ENCODE measurements at places on chromosomes 5 and 9. TPM values are rescaled to one million over a fixed set of nuclear protein-coding genes. Genes with fewer than 3 reads are reported as not detected.

- H3K4me1 ChIP-seq = peaks cover 13% of the 10 kb centered on the region
- H3K36me3 ChIP-seq = peaks cover 12% of the 10 kb centered on the region
- peak overlapping the region; percentile 69 for H3K27ac ChIP-seq
- H3K4me3 ChIP-seq = no peak overlapping the region
These were observed 22.5 kb downstream of the ZDHHC21 start for GRCh38 chr9:14670718-14671117.

- no peaks in the 10 kb centered on the region for H3K4me1 ChIP-seq
- DNase-seq = no peak
- no peaks in the 10 kb centered on the region for H3K27me3 ChIP-seq
- H3K36me3 ChIP-seq = no peaks in the 10 kb centered on the region
- no peak overlapping the region for H3K4me3 ChIP-seq
These were observed 73.8 kb downstream of the HCN1 start for GRCh38 chr5:45622365-45622764.

GRCh38 chr9:131049829-131050715, 41.1 kb downstream of the LAMC3 start:
- no peak for DNase-seq
- no peak overlapping the region for H3K4me3 ChIP-seq
- no peaks in the 10 kb centered on the region for H3K36me3 ChIP-seq
- no peak overlapping the region for H3K27ac ChIP-seq

DNA sequence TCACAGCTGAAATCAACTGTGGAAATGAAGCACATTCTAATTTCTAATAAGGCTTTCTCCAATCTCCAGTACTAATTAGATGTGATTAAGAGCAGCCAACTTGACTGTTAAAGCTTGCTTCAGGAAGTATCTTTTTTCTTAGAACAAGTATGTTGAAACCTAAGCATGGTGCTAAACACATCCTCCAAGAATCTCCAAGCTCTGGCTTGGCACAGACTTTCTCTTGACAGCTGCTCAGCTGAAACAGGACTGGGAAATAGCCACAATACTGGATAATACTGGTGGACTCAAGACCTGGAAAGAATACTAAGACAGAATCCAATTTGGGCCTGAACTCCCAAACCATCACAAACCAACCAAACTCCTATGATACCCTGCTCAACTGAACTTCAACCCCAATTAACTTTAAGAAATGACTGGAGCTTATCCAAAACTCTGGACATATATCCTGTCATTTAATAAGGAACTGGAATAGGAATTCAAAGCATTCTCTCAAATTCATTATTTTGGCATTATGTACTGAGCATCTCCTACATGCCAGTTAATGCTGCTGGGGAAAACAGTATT, 16.2 kb downstream of the PRKAA1 start:
- H3K4me3 ChIP-seq = no peak overlapping the region
- peaks cover 47% of the 10 kb centered on the region for H3K4me1 ChIP-seq
- H3K36me3 ChIP-seq = peaks cover 7% of the 10 kb centered on the region
- DNase-seq = no peak
- no peak overlapping the region for H3K27ac ChIP-seq
- no peaks in the 10 kb centered on the region for H3K27me3 ChIP-seq

Gene TAF1L
- total RNA-seq = 0.05 TPM

DNA sequence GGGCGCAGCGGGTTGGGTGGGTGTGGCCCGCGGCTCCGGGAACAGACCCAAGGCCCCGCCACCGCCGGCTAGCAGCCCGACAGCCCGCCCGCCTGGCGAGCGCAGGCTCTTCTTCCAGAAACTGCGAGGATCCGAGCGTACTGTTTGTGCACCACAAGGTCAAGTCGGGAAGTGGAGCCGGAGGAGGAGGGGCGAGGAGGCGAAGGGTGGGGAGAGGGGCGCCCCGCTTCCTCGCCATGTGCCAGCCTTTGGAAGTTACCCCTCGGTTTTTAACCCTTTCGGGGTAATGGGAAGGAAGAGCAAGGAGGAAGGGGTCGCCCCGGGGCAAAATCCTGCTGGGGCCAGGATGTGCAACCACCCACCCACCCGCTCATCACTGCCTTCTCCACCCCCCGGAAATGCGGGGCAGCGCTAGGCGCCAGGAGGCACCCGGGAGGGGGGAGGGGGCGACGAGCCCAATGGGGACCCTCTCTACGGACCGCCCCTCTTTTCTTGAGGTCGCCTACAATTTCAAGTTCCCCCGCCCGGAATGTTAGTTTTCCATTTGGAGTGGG, 1.1 kb upstream of the JADE2 start:
- no peaks in the 10 kb centered on the region for H3K27me3 ChIP-seq
- H3K4me3 ChIP-seq = peak overlapping the region; percentile 96
- peaks cover 2% of the 10 kb centered on the region for H3K36me3 ChIP-seq
- peaks cover 24% of the 10 kb centered on the region for H3K4me1 ChIP-seq
- DNase-seq = peak; percentile 81

GRCh38 chr9:84485539-84485938, 145.0 kb upstream of the SLC28A3 start:
- no peaks in the 10 kb centered on the region for H3K4me1 ChIP-seq
- peaks cover 5% of the 10 kb centered on the region for H3K27me3 ChIP-seq
- no peaks in the 10 kb centered on the region for H3K36me3 ChIP-seq
- H3K4me3 ChIP-seq = no peak overlapping the region

GRCh38 chr5:119117237-119117636, 46.4 kb downstream of the DMXL1 start:
- peaks cover 29% of the 10 kb centered on the region for H3K36me3 ChIP-seq
- H3K27ac ChIP-seq = no peak overlapping the region
- no peaks in the 10 kb centered on the region for H3K27me3 ChIP-seq
- H3K4me1 ChIP-seq = no peaks in the 10 kb centered on the region

GRCh38 chr5:177438468-177438867, 8.1 kb upstream of the PRR7 start:
- DNase-seq = no peak
- peaks cover 67% of the 10 kb centered on the region for H3K4me1 ChIP-seq
- peaks cover 61% of the 10 kb centered on the region for H3K36me3 ChIP-seq
- peak overlapping the region; percentile 73 for H3K27ac ChIP-seq
- H3K27me3 ChIP-seq = no peaks in the 10 kb centered on the region

Gene TLX3
- total RNA-seq = not detected

- H3K36me3 ChIP-seq = no peaks in the 10 kb centered on the region
- H3K27me3 ChIP-seq = no peaks in the 10 kb centered on the region
These were observed 122.2 kb upstream of the PTGER4 start for GRCh38 chr5:40557501-40557900.

- H3K36me3 ChIP-seq = peaks cover 26% of the 10 kb centered on the region
- DNase-seq = no peak
- peaks cover 69% of the 10 kb centered on the region for H3K4me1 ChIP-seq
- no peak overlapping the region for H3K4me3 ChIP-seq
These were observed 287.4 kb downstream of the ARHGAP26 start for GRCh38 chr5:143057580-143057999.

Gene SAPCD2
- total RNA-seq = 6.6 TPM

Gene SPATA24
- 5.2 TPM for total RNA-seq

GRCh38 chr5:151202381-151203139, 21.3 kb downstream of the CCDC69 start:
- peaks cover 2% of the 10 kb centered on the region for H3K36me3 ChIP-seq
- peak; percentile 76 for DNase-seq
- peak overlapping the region; percentile 83 for H3K27ac ChIP-seq
- H3K27me3 ChIP-seq = no peaks in the 10 kb centered on the region
- H3K4me1 ChIP-seq = peaks cover 29% of the 10 kb centered on the region

DNA sequence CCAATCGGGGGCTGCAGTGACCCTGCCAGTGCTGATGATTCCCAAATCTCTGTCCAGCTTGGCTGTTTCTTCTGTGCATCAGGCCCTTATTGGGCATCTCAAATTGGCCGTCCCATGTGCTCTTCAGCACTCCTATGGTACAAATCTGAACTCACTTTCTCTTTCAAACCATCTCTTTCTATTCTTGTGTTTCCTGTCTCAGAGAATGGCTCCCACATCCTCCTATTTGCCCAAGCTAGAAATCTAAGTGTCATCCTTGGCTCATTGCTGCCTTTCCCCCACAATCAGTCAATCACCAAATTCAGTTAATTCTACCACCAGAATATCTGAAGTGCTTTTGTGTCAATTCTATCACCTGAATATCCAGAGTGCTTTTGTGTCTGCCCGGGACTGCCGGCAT, 336.6 kb downstream of the CWC27 start:
- DNase-seq = no peak
- peaks cover 31% of the 10 kb centered on the region for H3K4me1 ChIP-seq
- no peak overlapping the region for H3K4me3 ChIP-seq
- H3K36me3 ChIP-seq = no peaks in the 10 kb centered on the region

All from activated CD4-positive, alpha-beta memory T cell treated with anti-CD3 and anti-CD28 coated beads for 36 hours (primary cell).